Left cardiac atrium (tissue), 4 donors: ENCODE measurements at places on chromosomes 11 and 22. TPM values are rescaled to one million over a fixed set of nuclear protein-coding genes. Genes with fewer than 3 reads are reported as not detected.

WBP2NL gene
- total RNA-seq, result 0.42 TPM

MAPK8IP1 gene
- 6.9 TPM for total RNA-seq

RFPL2 gene
- 0.12 TPM for total RNA-seq

SULT4A1 gene
- total RNA-seq, result 0.29 TPM

TMPRSS5 gene
- 0.73 TPM for total RNA-seq

NCAPD3 gene
- total RNA-seq, result 9.4 TPM

KCNK7 gene
- 0.31 TPM for total RNA-seq

ALDH3B1 gene
- 8.9 TPM for total RNA-seq

CFAP300 gene
- total RNA-seq, result 2.2 TPM

CARD18 gene
- total RNA-seq, result not detected

PDE2A gene
- total RNA-seq, result 40.9 TPM

PATE4 gene
- total RNA-seq, result not detected

WT1 gene
- 4.2 TPM for total RNA-seq

CADM1 gene
- total RNA-seq, result 34.3 TPM

C11orf86 gene
- total RNA-seq, result not detected

BBOX1 gene
- total RNA-seq, result 0.18 TPM

NLRP6 gene
- 0.62 TPM for total RNA-seq

SIK3 gene
- 36.9 TPM for total RNA-seq

OR4A16 gene
- not detected for total RNA-seq

TREH gene
- total RNA-seq, result not detected

MFNG gene
- total RNA-seq, result 17.4 TPM

SLC6A5 gene
- total RNA-seq, result not detected

SCGB1A1 gene
- not detected for total RNA-seq

MAPK12 gene
- total RNA-seq, result 14.7 TPM

SLC22A25 gene
- total RNA-seq, result not detected

TPP1 gene
- total RNA-seq, result 69.5 TPM

MPST gene
- total RNA-seq, result 48.2 TPM

CARNS1 gene
- 6.6 TPM for total RNA-seq
